NCI-H1436 (cell line): ENCODE measurements at places on chromosomes 3 and 15.

- DNase-seq: no peak
These were observed 58.0 kb downstream of the FRMD5 start for GRCh38 chr15:44136991-44137477.

DNA sequence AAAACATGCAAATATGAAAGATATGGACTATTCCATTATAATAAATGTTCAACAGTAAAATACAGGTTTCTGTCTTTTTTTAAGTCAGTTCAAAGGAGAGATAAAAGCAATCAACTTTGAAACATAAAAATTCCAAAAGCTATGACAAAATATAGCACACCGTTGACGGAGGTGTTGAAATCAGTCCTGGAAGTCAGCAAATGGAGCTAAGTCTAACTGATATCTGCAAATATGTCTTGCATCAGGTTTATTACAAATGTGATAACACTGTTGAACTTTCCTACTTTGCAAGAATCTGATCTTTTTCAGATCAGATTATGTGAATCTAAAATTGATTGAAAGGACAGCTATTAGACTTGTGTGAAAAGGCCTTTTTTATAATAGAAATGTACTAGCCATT lies 300.7 kb downstream of the SHOX2 start:
- DNase-seq: no peak

DNA sequence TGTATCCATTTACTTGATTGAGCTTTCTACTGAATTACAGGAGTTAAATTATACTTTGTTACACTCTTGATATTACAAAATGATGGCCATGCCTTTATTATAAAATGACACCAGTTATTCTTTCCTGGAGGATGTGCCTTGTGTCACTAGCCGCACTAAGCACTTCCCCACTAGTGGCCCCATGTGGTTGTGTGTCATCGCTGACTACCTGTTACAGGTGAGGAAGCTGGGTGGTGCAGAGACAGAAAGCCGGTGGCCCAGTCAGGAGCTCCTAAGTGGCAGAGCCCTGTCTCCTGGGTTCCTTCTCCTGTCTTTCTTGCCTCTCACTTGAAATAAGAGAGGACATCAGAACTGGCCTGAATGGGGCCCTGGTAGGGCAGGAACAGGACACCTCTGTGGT lies 96.8 kb downstream of the IGF1R start:
- DNase-seq: no peak

- DNase-seq: no peak
These were observed 631 bp downstream of the UBR1 start for GRCh38 chr15:43105077-43105736.

DNA sequence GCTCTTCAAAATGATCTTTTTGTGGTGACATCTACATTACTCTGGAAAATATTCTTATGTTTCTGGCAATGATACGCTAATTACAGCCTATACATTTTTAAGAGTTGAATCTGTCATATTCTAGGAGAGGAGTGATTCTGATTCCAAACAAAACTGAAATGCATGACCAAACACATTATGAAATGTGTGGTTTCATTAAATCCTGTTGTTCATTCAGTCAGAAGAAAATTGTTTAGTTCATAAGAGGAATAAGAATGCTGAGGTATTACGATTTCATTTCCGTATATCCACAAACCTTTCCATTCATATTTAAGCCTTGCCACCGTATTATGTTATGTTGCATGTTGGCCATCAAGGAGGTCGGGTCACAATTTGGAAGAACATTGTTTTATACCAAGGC lies 345.1 kb downstream of the FEZF2 start:
- no peak for DNase-seq

GRCh38 chr3:12796171-12797123 lies at the start of gene CAND2:
Gene CAND2, plus strand, starts transcription at chr3:12796680. Its CDS starts 41 bp downstream, at chr3:12796721.
- DNase-seq: peak; percentile 11

DNA sequence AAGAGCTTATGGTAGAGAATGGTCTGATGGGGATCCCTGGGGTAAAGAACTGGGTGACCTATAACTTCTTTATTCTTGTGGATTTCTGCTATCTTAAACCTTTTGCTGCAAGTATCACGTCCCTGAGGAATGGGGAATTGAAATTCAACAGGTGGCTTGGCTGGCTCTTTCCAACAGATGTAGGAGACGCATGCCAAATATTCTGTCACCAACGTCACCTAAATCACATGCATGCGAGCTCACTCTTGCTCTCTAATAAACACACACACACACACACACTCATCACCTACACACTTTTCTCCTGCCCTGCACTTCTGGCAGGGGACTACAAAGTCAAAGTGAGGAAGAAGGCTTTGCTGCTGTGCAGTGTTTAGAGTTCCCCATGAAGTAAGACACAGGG lies 145.8 kb upstream of the NECTIN3 start:
- no peak for DNase-seq

DNA sequence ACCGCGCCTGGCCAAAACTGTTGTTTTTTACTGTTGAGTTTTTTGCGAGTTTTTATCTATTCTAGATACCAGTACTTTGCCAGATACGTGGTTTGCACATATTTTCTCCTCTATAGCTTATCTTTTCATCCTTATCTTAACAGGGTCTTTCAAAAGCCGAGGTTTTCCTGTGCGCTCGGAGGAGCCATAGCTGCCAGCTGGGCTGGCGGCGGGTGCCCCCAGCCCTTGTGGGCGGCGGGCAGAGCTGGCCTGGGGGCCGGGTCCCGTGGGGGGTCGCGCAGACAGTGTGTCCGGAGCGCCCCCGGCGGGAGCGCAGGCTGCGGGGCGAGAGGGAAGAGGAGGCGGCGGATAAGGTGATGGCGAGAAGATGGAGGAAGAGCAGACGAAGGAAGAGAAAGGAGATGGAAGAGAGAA lies 11.1 kb upstream of the EIF4A2 start:
- DNase-seq: no peak

GRCh38 chr3:86109434-86109833 lies 881.5 kb downstream of the VGLL3 start:
- DNase-seq: no peak

DNA sequence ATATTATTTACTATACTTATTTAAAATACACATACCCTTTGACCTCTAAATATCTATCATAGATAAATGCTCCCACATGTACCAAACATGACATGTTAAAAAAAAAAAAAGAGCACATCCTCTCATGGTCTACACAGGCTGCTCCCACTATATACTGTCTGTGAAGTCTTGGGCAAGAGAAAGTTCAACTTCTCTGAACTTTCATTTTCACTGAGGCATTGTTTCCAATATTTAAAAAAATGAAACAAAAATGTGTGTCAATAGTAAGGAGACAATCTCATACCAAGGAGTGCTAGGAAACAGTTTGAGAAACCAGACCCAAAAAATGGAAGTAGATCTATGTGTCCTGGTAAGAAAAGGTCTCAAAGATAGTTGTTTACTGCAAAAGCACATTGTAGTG lies 29.3 kb downstream of the SLC4A7 start:
- no peak for DNase-seq

GRCh38 chr15:82943176-82943575 lies 9.3 kb downstream of the HOMER2 start:
- no peak for DNase-seq
